ENCODE measurements at places on chromosomes 1 and 21. TPM values are rescaled to one million over a fixed set of nuclear protein-coding genes. Genes with fewer than 3 reads are reported as not detected.

SLC9C2 gene
- total RNA-seq = not detected

HSPB7 gene
- total RNA-seq = not detected

FCRL4 gene
- not detected for total RNA-seq

DCST2 gene
- not detected for total RNA-seq

HSD3B1 gene
- not detected for total RNA-seq

ZNF670 gene
- total RNA-seq = 5.2 TPM

PRDM16 gene
- 0.05 TPM for total RNA-seq

TNFSF18 gene
- total RNA-seq = not detected

ATP5IF1 gene
- total RNA-seq = 252 TPM

TCHH gene
- total RNA-seq = not detected

SPRR2B gene
- total RNA-seq = not detected

C1orf141 gene
- total RNA-seq = not detected

CLCNKB gene
- total RNA-seq = not detected

GLRX2 gene
- 41.9 TPM for total RNA-seq

SNX7 gene
- 111 TPM for total RNA-seq

COL18A1 gene
- 55.9 TPM for total RNA-seq

CD1B gene
- total RNA-seq = not detected

FGGY gene
- 12.7 TPM for total RNA-seq

FTCD gene
- total RNA-seq = not detected

TMEM240 gene
- total RNA-seq = 0.47 TPM

LELP1 gene
- not detected for total RNA-seq

MROH9 gene
- total RNA-seq = not detected

ZP4 gene
- total RNA-seq = not detected

OR2T3 gene
- not detected for total RNA-seq

TRIM58 gene
- total RNA-seq = not detected

SPSB1 gene
- 24.4 TPM for total RNA-seq

INPP5B gene
- total RNA-seq = 10.9 TPM

MYBPH gene
- not detected for total RNA-seq

RAB29 gene
- 25.6 TPM for total RNA-seq

SLC35F3 gene
- not detected for total RNA-seq

IGSF9 gene
- total RNA-seq = 0.16 TPM
